COR-L47 (cell line): ENCODE measurements at places on chromosomes 1 and 21.

GRCh38 chr1:119093721-119094120 lies 46.7 kb downstream of the WARS2 start:
- no peak for DNase-seq

DNA sequence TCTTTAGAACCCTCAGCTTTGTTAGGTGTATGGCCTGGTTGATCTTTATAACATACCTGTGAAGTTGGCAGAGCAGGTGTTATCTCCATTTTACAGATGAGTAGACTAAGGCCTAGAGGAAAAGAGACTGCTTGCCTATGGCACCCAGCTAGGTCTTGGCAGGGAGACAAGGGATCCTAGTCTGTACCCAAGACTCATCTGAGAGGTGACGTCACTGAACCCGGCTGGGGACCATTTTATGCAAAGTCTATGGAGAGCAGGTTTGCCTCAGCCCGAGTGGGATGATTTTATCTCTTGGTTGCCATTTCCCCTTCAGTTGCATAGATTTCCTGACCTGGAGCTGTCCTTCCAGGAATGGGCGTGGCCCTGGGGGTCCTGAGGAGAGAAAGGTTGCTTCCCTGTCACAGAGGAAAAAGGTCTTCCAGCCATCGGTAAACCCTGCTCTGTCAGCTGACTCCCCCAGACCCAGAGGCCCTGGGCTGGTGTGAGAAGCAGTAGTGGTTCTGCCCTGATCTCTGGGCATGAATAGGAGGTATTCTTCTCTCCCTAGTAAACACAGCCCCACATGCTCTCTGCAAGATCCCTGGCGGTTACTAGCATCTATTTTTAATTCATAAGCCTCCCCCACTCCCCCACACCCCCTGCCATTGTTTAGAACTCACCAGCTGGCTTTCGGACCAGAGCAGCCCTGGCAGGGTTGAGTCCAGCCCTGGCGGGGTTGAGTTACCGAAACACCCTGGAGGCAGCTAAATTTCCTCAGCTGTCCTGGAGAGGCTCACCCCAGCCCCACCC lies 19.6 kb downstream of the TMCC2 start:
- DNase-seq: peak; percentile 20

GRCh38 chr1:201511396-201511940 lies 4.5 kb upstream of the CSRP1 start:
- DNase-seq: no peak

DNA sequence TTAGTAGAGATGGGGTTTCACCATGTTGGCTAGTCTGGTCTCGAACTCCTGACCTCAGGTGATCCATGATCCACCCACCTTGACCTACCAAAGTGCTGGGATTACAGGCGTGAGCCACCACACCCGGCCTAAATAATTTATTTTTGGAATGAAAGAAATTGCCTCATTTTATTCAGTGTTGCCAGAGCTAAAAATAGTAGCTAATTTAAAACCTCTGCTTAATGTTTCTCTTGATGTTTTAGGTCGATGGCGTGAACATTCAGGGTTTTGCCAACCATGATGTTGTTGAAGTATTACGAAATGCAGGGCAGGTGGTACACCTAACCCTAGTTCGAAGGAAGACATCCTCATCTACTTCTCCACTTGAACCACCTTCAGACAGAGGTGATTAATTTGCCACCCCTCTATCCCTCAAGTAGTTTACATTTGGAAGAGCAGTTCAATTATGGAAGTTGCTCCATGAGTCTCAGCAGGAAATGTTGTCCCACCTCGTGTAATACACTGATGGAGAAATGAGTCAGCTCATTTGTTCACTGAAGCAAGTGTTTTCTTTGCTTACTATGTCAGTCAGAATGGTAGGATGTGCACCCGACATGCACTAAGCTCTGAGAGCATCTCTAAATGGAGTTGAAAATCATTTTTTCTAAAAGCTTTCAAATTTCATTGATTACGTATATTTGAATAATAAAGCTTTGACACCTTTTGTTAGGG lies 54.9 kb downstream of the PATJ start:
- no peak for DNase-seq

DNA sequence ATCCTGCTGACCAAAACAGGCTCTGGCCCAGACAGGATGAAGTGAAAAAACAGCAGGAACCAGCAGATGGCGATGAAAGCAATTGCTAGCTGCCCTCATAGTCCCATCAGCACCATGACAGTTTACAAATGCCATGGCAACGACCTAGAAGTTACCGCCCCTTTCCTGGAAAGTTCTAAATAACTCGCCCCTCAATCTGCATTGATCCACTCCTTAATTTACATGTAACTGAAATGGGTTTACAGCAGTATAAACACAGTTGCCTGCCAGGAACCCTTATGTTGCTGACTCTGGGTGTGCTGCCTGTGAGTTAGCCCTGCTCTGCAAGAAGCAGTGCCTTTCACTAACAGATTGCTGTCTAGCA lies 65.5 kb upstream of the CR1L start:
- DNase-seq: peak; percentile 45

GRCh38 chr1:18913065-18913835 lies 10.9 kb upstream of the ALDH4A1 start:
- peak; percentile 18 for DNase-seq

GRCh38 chr1:150537732-150538684 lies 11.2 kb upstream of the ADAMTSL4 start:
- DNase-seq: no peak

DNA sequence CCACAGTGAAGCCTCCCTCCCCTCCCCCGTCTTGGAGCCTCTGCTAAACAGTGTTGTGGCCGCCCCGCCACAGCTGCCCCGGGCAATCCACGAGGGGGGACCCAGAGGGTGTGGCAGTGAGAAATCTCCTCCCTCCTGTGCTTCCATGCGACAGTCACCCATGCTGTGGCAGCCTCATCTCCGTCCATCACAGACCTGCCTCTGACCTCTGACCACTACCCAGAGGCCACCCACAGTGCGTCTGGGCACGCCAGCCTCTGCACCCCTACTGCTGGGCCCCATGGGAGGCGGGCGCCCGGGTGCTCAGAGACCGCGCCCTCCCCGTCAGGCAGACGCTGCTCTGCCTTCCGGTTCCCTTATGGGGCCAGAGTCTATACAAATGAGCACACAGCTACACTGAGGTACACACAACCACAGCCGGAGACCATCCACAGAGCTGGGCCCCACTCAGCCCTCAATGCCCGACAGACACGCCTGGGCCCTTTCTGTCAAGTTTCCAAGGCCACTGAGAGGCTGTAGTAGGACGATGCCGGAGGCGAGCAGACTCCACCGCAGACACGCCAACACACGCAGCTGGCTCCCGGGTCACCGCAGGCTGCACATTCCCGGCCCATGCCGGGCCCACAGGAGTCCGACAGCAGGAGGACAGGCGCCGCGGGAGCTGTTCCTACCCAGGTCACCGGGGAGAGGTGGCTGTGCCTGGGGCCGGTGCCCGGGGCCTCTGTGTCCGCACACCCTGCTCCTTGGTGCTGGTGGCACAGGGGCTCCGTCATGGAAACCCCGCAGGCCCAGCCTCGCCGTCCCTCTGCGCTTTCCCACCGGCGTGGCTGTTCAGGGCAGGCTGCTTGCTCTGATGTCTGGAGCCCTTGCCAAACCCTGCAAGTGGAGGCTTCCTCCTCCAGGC lies 23.9 kb upstream of the TMEM52 start:
- DNase-seq: no peak

DNA sequence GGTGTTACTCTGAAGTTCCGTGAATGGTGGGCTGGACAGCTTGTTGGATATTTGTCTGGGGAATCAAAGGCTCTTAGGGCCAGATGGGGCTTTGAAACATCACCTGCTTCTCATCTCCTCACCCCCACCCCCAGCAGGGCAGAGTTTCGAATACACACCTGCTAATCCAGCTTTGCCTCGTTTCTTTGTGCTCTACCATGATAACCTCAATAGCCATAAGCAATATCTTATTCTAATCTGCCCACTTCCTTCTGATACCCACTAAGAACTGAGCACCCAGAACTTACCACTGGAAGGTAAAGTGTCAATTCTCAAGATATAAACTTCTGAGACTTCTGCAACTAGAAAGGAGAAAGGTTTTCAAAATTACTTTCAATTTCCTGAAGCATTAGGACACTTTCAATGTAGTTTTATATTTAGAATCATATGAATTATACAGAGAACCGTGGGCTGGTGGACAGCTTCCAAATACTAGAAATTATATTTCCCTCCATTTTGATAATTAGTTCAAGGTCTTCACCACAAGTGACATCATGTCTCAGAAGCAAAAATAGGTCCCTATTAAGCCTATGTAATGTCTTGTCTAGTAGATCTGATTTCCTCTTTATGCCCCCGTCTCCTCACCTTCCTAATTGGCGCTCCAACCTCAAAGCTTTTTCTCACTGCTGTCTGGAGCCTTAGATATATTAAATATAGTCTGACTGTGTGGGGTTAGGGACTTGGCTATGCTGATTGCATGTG lies 64.4 kb upstream of the NEK2 start:
- DNase-seq: no peak

DNA sequence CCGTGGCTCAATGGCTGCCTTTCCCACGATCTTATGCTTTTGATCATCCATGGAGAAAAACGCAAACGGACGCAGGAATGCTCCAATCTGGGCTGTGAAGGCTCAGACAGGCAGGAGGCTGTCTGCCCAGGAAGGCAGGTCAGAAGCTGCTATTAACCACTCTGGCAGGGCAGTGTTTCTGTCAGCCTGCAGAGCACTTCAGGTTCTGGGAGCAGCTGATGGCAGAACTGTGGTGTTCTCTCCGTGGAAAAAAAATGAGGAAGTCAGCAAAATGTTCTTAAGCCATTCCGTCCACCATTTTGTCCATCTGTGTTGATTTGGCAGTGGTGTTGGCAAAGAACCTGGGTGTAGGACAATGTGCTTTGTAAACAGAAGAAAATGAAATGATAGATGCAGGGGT lies 91.7 kb downstream of the SIM2 start:
- DNase-seq: no peak

DNA sequence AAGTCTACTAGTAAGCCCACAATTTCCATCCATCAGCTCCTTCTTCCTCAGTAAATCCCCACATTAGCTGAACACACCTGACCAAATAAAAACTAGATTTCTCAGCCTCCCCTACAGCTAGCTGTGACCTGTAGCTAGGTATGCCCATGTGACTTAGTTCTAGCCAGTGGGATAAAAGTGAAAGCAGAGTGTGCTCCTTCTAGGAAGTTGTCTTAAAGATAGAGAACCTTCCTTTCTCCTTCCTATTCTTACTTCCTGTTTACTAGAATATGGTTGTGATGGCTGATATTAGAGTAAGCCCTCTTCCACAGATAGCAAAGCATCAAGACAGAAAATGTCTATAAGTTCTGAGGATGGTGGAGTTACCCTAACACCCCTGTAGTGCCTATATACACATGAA lies 67.0 kb downstream of the PIK3R3 start:
- DNase-seq: no peak

DNA sequence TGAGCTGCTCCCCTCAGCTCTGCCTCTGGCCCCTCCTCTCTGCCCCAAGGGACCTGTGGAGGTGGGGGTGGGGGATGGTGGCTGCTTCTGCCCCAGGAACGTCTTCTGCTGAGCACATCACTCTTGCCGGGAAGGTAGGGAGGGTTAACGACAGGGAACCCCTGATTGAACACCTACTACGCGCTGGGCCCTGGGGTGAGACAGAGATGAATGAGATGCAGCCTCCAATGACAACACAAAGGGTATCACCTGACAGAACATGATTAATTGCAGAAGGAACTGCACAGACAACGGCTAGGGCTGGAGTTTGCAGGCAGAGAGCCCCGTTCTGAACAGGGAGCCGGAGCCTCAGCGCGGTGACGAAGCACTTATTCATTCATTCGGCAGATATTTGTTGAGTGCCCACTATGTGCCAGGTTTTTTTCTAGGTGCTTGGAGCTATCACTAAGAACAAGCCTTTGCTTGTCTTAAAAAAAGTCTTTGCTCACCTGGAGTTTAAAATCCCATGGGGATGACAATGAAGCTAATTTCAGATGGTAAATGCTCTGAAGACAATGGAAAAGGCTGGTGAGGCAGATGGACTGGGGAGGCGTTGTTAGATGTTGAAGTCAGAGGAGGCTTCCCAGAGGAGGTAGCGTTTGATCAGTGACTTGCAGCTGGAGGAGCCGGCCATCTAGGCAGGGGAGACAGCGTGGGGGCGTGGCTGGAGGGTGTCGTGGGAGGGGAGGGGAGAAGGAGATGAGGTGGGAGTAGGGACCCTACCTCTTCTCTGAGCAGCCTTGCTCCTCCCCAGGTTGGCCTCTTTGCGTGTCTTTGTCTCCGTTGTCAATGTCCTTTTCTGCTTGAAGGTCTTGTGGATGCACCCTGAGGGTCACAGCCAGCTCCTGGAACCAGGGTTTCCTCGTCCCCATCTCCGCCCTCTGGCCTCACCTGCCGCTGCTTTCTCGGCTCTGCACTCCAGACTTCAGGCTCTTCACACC lies 103.1 kb upstream of the CSF3R start:
- no peak for DNase-seq

GRCh38 chr1:14875524-14876509 lies 277.3 kb downstream of the KAZN start:
- peak; percentile 87 for DNase-seq

DNA sequence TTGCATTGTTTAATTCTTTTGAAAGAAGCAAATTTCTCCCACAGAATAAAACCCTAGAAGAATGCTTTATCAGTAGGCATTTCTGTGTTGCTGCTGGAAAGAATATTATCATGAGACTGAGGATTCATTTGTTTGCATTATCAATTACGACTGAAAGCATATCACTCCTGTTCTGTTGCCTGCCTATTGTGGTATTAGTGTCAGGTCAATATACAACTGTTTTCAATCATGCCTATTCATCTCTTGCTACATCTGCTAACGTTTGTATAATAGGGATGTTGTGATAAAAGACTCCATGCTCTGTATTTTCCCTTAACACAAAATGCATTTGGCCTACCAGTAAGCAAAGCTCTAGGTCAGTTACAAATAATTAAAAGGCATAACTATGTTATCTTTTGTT lies 221.5 kb downstream of the PTPRC start:
- DNase-seq: no peak

- DNase-seq: peak; percentile 11
These were observed 25.6 kb downstream of the ALPL start for GRCh38 chr1:21534674-21535378.

DNA sequence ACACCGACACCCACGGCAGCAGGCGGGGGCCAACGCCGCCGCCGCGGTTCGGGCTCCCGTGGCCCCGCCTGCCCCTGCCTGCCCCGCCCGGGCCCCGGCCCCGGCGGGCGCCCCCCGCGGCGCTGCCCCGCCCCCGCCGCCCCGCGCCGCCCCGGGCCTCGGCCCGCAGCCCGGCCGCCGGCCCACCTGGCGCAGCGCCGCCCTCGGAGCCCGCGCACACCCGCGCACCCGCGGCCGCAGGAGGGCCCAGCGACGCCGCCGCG lies at the start of gene WNT3A:
TSS of gene WNT3A (plus strand) at position 213 of the 263 bp plus-strand sequence. CDS start 131 bp downstream, outside the sequence.
- DNase-seq: no peak

DNA sequence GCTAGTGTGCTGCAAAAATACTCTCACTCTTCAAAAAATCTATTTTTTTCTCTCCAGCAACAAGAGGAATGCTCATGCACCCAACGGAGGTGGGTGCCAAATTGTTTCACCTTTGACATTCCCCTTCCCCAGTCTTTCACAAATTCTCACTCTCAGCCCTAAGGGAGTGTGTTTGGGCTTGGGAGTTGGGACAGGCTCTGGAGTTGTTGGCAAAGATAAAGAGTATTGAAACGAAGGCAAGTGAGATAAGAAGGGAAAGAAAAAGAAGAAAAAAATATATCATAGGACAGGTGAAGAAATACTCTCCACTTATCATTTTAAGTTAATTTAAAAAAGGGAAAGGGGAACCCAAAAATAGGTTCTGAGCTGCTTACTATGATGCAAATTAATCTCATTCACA lies 82.6 kb downstream of the UCHL5 start:
- no peak for DNase-seq

- DNase-seq: no peak
These were observed 20.0 kb downstream of the PHLDA3 start for GRCh38 chr1:201448990-201449389.
